ENCODE measurements at places on chromosomes 11 and 22.
A peak's percentile ranks its signal among the peaks of the same experiment; 100 is the strongest.

DNA sequence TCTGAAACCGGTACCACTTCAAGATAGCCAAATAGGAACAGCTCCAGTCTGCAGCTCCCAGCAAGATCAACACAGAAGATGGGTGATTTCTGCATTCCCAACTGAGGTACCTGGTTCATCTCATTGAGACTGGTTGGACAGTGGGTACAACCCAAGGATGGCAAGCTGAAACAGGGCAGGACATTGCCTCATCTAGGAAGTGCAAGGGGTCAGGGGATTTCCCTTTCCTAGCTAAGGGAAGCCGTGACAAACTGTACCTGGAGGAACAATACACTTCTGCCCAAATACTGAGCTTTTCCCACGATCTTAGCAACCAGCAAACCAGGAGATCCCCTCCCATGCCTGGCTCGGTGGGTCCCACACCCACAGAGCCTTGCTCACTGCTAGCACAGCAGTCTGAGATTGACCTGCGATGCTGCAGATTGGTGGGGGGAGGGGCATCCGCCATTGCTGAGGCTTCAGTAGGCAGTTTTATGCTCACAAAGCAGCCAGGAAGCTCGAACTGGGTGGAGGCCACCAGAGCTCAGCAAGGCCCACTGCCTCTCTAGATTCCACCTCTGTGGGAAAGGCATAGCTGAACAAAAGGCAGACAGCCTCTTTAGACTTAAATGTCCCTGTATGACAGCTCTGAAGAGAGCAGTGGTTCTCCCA, 59.9 kb upstream of the C11orf58 start:
- no peak for DNase-seq

- DNase-seq: no peak
Measured at GRCh38 chr11:58965246-58965985, 26.1 kb downstream of the GLYATL1 start.

GRCh38 chr11:108662700-108663099, 2.2 kb upstream of the DDX10 start:
- DNase-seq: no peak

DNA sequence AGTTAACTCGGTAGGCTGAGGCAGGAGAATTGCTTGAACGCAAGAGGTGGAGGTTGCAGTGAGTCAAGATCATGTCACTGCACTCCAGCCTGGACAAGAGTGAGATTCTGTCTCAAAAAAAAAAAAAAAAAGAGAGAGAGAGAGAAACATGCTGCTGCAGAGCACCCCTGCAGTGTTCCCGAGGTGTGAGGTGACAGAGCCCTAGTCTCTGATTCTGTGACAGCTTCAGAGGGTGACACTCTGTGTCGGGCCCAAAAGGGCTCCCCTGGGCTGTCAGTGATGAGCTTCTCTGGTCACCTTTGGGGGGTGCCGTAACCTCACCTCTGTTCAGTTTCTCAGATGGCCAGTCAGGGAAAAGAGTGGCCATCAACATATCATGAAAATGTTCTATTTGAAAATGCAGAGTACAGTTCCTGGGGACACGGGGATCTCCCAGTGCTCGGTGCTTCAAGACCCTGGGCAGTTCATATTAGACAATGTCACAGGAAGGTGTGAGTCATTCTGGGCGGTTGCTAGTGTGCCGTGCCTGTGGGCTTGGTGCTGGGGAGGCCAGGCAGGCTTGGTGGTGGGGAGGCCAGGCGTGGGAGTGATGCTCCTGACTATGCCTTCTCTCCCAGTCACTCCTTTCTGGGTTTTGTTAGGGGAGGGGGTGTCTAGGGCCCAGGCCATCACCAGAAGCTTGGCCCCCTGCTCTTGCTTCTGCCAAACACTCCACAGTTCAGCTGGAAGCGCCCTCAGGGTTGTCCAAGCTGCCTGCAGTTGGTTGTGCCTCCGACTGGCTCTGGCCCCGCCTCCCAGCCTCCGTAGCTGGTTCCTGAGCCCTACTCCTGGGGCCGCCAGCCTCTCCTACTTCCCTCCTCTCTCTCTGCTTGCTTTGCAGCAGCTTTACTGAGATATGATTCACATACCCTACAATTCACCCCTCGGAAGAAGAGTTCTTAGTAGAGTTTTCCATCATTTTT, 52.5 kb upstream of the CLDN5 start:
- DNase-seq: peak; percentile 35

DNA sequence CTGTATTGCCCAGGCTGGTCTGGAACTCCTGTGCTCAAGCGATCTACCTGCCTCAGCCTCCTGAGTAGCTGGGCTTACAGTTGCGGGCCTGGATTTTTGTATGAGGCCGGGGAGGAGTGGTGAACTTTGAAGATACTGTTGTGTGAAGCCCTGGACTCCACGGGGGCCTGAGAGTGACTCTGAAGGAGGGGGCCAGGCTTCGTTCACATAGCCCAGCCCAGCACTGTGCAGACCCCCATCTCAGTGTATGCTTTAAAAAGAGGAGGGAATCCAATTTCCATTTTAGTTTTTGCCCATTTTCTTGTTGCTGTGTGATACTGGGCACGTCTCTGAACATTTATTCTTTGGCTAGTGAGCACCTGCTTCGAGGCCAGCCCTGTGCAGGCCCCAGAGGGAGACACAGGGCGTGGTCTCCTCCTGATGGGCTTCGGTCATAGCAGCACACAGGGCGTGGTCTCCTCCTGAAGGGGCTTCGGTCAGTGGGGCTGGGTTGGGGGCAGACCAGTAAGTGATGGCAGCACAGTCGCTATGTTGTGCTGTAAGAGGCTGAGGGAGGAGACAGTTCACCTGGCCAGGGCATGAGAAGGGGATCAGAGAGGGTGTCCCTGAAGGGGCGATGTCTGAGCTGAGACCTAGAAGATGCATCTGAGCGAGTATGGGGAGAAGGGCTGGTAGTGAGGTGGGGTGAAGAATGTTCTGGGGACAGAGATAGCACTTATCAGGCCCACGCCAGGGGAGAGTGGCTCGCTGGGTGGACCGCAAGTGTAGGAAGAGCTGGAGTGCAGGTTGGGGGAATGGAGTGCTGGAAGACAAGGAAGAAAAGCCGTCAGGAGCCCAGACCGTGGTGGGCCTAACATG, 14.0 kb downstream of the SAMM50 start:
- DNase-seq: no peak

DNA sequence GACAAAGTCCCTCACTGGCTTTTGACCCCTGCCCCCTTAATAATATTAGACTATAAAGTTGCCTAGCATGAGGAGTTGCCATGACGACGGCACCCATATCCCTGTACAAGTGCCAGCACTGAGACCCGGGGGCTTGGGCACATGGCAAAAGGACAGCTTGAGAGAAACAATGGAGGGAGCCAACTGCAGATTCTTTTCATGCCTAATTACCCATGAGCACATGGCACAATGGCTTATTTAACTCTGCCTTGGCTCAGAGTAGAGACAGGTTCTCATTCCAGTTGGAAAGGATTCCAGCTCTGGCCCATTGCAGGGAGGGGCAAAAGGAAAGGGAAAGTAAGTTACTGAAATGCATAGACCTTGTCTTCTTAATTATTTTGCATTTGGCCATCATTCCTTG, 261.2 kb upstream of the UBASH3B start:
- no peak for DNase-seq

GRCh38 chr22:47957649-47958048, 1195.2 kb downstream of the TBC1D22A start:
- DNase-seq: no peak

DNA sequence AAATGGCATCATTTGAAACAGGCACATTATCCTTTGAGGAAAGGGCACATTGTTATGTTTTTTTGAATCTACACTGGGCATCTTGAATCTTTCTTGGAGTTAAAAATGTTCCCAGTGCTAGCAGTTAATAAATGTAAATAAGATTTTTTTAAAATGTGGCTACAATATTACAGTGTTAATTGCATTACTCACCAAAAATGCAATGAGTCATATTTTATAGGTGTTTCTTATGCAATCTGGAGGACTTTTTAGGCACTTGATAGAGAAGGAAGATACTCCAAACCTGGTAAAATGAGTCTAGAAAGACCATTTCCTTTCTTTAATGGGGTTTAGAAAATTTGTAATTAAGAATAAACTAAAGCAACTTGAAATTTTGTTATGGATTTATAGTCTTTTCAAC, 238.0 kb downstream of the METTL15 start:
- DNase-seq: no peak

GRCh38 chr22:25643232-25644000, 78.9 kb downstream of the GRK3 start:
- no peak for DNase-seq

GRCh38 chr11:70559516-70559915, 161.2 kb downstream of the CTTN start:
- no peak for DNase-seq

DNA sequence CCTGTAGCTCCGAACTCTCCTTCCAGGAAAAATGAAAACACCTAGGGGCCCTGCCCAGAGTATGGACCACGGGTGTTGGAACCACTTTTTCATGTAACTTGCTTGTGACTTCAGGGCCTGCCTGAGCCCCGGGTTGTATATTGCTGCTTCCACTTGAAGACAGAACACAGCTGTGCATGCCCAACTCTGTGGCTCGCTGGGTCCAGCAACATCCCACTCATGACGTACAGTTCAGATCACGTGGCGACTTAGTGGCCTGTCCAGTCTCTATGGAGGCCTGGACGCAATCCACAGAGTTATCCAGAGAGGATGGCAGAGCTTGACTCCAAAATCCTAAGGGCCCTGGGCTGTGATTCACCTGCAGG, 6.8 kb downstream of the C11orf21 start:
- DNase-seq: no peak

GRCh38 chr11:71418643-71419042, 29.6 kb downstream of the DHCR7 start:
- DNase-seq: no peak

DNA sequence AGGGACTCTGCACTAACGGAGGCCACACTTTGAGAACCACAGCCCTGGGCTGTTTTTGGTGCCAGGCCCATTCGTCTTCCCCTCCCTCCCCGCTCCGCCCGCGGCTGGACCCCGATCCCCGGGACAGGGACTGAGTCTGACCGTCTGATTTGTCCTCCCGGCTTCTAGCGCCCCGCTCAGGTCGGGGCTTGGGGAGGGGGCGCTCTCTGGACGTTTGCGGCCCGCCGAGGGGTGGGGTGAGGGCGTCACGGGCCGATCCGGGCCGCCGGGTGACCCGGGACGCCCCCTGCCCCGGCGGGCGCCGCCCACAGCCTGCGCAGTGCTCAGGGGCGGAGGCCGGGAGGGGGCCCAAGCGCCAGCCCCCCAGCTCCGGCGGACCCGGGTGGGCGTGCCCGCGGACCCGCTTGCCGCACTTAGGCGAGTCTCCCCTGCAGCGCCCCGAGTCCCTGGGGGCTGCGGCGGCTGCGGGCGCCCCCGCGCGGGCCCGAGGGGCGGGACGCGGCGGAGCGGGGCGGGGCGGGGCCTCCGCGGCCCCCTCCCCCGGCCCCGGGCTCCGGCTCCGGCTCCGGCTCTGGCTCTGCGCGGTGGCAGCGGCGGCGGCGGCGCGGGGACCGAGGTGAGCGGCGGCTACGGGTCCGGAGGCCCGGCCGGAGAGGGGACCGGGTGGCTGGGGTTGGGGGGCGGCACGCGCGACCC, 33.7 kb upstream of the PRR5 start:
- no peak for DNase-seq

DNA sequence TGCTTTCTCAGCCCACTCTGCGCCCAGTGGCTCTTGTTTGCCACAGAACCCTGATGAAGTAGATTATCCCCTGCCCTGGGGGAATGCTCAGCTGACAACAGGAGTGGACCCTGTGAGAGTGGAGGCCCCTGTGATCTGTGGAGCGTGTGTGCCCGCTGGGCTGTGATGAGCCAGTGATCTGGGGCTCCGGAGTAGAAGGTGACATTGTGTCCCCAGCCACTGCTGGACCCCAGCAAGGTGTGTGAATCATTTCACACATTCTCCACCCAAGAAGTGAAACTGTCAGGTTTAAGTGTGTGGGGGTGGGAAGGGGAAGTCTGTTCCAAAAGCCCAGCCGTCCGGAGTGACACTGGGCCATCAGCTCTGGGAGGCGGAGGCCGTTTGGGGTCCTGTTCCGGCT, 33.1 kb upstream of the GRAMD4 start:
- no peak for DNase-seq

GRCh38 chr11:69377029-69377952, 83.3 kb downstream of the MYEOV start:
- DNase-seq: no peak

- DNase-seq: no peak
Measured at GRCh38 chr11:16373768-16374167, 17.4 kb upstream of the SOX6 start.

GRCh38 chr22:39960791-39961746, 872 bp downstream of the TMA7B start:
- peak; percentile 68 for DNase-seq

DNA sequence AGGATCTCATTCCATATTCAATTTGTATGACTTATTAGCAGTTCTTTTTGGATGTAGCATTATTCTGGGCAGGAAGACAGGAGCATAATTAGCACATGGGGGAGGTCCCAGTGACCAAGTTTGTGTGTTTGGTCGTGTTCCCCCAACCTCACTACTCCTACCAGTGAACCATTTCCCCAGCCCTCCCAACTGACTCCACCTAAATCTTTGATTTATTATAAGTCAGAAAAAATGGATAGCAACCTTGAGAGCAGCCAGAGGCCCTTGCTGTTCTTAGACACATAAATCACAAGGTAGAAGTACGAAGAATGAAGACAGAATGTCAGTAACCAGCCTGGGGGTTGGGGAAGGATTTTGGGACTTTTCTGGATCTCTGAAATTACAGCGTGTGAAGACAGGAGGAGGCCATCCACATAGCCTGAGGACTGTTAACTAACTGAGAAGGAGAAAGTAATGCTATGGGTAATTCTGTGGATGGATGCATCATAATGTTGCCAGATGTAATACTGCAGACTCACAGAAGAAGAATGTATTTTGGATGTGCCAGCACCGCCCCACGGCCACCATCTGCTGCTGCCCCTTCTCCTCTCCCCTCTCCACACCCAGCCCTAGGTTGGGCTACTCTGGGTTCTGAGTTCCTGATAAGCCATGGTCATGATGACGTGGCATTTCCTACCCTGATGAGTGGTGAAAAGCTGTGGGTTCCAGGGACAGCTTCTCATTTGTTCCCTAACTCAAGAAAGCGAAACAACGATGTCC, 124.3 kb upstream of the TTC12 start:
- DNase-seq: no peak

- no peak for DNase-seq
Measured at GRCh38 chr11:134436781-134437180, 24.7 kb upstream of the B3GAT1 start.

DNA sequence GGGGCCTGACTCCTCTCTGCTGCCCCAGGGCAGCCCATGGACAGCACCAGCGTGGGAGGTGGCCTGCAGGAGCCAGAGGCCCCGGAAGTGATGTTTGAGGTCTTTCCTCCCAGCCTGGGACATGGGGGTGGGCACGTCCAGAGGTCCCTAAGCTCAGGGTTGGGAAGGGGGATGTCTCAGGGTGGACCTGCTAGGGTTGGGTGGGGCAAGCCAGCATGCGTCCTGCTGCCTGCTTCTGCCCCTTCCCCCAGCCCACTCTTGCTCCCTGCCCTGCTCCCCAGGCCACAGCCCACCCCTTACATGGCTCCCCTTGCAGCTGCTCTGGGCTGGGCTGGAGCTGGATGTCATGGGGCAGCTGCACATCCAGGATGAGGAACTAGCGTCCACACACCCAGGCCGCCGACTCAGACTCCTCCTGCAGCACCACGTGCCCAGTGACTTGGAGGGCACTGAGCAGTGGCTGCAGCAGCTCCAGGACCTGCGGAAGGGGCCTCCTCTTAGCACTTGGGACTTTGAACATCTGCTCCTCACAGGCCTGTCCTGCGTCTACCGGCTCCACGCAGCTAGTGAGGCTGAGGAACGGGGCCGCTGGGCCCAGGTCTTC, 1.3 kb downstream of the FAM180B start:
- no peak for DNase-seq
